ENCODE measurements at places on chromosomes 7 and 10. TPM values are rescaled to one million over a fixed set of nuclear protein-coding genes. Genes with fewer than 3 reads are reported as not detected.

The BAIAP2L1 gene
- total RNA-seq: 36.5 TPM

The TNS3 gene
- total RNA-seq: 48.7 TPM

The CHCHD2 gene
- total RNA-seq: 283 TPM

The RPA3 gene
- total RNA-seq: 23.2 TPM

The HYAL4 gene
- 0.23 TPM for total RNA-seq

The FKBP9 gene
- 87.2 TPM for total RNA-seq

The LRRN3 gene
- total RNA-seq: 1.2 TPM

The KIF11 gene
- 1.4 TPM for total RNA-seq

The UTF1 gene
- total RNA-seq: not detected

The PCDH15 gene
- total RNA-seq: 1.2 TPM

The PKD2L1 gene
- 0.16 TPM for total RNA-seq

The YWHAG gene
- total RNA-seq: 99.4 TPM

DNA sequence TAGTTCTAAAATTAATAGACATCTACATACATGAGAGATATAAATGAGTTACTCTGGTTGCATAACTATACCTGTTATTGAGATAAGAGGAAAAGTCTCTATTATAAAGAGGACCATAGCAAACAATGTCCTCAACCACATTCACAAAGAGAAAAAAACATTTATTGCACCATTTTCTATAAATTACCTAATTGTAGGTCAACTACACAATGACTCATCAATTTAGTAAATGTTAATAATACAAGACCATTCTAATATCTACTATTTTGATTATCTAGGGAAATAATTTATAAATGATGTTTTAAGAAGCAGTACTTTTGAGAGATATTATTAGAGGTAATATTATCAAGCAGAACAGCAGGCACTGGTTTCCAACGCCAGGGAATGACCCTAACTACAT is 246.1 kb downstream of the AGMO start:
- DNase-seq: no peak

GRCh38 chr7:45984386-45985295 is 63.6 kb upstream of the IGFBP3 start:
- no peak for DNase-seq

DNA sequence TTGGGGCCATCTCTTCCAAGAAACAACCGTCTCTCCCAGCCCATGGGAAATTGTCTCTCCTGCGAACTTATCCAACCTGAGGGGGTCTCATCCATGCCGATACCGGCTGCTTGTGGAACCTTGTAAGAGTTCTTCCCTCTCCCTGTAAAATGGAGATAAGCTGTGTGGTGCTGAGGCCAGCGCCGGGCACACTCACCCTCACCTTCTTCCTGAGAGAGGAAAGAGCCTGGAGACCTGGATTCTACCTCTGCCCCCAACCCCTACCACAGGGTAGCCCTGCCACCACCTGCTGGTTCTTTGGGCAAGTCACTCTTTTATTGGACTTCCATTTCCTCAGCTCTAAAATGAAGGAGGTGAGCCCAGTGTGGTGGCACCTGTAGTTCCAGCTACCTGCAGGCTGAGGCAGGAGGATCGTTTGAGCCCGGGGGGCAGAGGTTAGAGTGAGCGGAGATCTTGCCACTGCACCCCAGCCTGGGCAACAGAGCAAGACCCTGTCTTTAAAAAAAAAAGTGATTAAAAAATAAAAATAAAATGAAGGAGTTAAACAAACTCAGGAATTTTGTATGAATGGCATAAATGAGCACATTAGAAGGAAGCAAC is 38.4 kb upstream of the PSAP start:
- DNase-seq: no peak

DNA sequence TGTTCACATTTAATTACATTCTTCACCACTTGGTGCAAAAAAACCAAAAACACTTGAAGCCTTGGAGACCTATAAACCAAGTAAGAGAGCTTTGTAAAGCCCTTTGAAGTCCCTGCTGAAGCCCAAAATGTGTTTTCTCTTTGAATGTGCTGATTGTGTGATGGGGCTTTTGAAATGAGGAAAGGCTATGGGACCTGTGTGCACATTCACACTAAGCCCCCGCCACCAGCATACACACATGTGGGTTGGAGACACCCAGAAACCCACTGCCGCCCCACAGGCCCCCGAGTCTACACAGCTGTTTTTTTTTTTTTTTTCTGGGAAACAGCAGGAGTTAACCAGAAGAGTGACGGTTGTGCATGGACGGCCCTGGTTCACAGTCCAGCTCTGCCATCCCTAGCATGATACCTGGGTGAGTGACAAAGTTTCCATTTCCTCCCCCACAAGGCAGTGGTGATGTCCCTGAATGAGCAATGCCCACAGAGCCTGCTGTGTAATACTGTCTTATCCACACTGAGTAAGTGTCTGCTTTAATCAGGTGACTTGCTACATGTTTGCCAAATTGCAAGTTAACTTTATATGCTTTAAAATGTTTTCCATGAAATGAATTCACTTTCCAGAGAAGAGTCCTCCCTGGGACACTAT is 154.6 kb upstream of the GDF10 start:
- no peak for DNase-seq

DNA sequence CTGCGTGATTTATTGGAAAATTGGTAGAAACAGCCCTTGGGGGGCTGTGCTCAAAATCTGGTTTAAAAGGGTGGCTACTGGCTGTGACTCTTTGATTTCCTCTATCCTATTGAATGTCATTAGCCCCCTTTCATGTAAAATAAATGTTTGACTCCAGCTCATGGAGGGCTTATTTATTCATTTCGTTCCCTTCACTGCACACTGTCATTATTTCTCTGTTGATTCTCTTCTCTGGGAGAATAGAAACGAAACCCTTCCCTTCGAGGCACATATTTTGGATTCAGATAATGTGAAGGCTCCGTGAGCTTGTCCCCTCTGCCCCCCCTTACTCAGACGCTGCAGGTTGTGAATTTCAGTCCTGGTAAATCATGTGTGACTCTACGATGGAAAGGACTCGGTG is 203.9 kb upstream of the GPR26 start:
- no peak for DNase-seq

DNA sequence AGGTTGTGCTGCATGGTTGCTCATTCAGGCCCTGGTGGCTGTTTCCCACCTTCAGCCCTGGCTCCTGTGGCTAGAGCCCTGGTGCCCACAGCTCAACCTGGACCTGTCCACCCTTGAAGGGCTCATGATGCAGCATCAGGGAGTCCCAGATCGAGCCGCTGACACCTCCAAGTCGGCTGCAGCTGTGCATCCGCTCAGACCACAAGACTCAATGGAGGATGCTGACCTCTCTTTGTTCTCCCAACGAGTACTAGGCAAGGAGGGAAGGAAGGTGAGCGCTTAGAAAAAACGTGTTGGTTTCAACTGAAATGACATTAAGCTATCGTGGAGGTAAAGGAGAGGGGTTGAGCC is 9.5 kb upstream of the C10orf95 start:
- no peak for DNase-seq

DNA sequence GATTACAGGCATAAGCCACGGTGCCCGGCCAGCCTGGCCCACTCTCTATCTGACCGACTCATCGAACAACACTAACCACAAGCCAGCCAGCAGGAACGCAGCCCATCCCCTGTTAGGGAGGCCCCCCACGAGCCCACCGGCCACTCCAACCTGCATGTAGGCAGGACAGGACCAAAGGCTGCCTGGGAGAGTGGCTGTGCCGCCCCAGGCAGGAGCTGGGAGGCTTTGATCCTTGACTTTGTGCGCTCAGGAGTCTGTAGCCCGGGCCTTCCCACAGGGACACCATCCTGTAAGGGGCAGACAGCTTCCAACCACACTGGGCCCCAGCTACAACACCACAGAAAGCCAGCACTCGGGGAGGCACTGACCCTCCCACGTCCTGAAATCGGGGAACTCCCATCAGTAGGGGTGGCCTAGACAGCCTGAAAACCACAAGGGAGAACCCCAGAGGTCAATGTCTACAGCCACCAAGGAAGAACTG is 29.4 kb downstream of the GRID1 start:
- no peak for DNase-seq

GRCh38 chr7:41816111-41816510 is 113.2 kb upstream of the INHBA start:
- no peak for DNase-seq

DNA sequence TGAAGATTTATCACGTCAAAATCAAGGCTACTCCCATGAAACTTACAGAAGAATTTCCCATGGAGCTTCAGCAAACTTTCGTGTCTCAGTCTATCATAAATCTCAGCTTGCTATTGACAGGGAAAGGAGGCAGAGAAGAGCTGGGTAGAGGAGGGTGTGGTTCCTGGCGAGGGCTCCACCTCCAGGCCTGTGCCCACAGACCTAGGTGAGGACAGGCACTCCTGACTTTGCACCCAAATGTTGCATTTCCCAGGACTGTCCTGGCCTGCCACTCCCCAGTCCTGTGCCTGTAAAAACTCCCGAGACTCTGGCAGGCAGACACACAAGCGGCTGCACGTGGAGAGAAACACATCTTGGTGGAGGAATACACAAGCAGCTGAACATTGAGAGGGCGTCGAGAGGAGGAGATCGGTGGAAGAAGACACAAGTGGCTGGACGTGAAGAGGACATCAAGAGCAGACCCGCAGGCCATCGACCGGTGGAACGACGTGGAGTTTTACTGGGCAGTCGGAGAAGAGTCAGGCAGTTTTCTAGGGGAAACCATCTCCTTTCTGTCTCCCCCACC is 145.1 kb downstream of the CTNNA3 start:
- no peak for DNase-seq

DNA sequence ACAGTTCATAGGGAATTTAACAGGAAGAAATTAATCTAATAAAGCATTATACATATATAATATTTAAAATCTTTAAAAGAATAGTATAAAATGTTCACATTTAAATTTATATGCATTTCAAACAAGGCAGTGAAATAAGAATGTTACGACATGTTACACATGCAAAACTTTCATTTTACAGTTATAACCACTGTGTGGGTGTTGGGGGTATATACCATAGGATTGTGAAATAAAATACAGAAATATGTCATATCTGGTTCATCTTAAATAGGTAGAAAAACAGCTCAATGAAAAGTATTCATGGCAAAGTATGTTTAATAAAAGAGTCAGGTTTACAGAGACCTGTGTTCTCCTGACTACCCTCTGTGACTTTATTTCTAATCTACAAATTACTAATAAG is 45.6 kb downstream of the CHCHD3 start:
- no peak for DNase-seq

- peak; percentile 40 for DNase-seq
These were observed 42.8 kb downstream of the MYL10 start for GRCh38 chr7:101586078-101586905.

DNA sequence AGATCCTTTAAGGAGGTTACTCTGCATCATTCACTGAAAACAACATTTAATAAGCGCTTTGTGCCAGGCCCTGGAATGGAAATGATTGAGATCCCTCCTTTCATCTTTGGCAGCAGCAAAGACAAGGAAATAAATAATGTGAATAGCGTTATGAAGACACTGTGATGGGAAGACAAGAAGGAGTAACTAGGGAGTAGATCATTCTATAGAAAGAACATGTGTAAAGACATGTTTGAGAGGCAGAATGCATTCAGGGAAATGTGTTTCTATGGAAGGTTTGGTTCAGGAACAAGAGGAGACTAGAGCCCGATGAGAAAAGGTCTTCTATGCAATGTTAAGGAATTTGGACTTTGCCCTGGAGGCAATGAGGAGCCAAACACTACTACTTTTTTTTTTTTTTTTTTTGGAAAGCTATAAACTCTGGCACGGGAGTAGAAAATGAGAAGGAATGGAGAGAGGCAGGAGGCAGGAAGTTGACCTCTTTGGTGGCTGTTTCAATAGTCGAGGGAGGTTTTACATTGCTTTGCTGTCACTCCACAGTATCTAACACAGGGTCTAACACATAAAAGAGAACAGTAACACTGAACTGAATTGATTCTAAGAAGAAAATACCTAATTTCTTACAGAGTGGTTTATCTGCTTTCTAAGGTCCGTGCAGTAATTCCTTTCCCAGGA is 44.9 kb downstream of the SMURF1 start:
- no peak for DNase-seq

DNA sequence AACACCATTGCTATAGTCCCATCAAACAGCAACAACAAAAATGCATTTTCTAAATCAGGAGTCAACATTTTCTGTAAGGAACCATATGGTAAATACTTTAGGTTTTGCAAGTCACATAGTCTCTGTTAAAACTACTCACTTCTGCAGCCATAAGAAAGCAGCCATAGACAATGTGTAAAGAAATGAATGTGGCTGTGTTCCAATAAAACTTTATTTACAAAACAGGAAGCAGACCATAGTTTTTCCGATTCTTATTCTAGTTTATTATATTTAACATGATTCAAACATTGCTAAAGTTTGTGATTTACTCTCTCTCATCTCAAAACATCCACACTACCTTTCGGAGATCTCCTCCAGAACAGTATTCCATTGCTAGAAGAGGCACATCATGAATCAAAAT is 6.9 kb downstream of the CHUK start:
- no peak for DNase-seq

GRCh38 chr10:59464483-59464882 is 102.1 kb upstream of the FAM13C start:
- no peak for DNase-seq

DNA sequence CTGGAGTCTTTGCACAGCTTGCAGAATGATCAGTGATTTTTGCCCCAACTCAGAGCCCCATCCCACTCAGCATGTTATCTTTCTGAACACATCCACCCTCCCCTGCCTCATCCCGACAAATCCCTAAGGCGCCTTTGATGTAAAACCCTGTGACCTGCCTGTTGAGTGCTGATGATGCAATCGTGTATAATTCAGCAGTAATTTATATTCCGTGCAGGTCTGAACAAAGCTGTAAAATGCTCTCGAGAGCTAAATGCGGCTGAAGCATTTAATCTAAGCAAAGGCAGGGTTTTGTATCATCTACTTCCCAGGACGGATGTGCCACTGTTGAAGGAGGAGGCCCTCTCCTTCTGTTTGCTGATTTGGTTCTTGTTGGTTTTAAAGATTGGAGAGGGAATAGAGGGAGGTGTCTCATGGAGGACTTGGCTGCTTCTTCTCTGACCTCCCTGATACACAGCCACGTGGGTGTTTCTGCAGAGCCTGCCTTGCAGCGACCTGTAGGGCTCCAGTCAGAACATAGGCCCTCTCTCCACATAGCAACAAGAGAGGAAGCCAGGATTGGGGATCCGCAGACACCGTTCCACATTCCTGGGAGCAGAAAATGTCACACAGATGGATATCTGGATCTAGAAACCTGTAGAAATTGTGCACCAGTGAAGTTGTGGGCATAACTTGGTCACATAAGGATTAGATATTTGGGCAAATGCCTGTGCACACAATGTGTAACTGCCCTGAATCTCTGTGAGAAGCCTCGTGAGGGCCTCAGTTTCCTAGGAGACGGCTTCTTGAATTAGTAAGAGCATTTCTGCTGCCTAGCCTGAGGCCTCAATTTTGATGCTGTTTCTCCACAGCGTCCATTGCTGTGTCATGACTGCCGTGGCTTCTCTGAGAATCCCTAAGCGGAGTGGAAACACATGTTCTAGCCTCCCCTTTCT is 90.2 kb upstream of the AGK start:
- no peak for DNase-seq

DNA sequence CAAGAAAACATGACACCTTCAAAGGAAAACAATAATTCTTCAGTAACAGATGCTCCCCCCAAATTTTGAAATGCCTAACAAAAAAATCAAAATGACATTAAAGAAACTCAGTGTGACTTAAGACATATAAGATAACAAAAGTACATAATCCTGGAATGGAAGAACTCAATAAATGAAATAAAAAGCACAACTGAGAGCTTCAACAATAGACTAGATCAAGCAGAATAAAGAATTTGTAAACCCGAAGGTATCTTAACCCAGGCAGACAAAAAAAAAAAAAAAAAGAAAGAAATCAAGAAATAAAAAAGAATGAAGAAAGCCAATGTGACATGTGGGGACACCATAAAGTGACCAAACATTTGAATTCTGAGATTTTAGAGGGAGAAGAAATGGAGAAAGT is 27.7 kb upstream of the LRRD1 start:
- no peak for DNase-seq

GRCh38 chr10:44399659-44400451 is 15.0 kb upstream of the CXCL12 start:
- no peak for DNase-seq
